ENCODE measurements at places on chromosomes 3 and 15.

GRCh38 chr15:66629817-66630576 is 64.2 kb upstream of the LCTL start:
- no peak for DNase-seq

GRCh38 chr3:188497021-188497420 is 343.1 kb downstream of the LPP start:
- DNase-seq = no peak

DNA sequence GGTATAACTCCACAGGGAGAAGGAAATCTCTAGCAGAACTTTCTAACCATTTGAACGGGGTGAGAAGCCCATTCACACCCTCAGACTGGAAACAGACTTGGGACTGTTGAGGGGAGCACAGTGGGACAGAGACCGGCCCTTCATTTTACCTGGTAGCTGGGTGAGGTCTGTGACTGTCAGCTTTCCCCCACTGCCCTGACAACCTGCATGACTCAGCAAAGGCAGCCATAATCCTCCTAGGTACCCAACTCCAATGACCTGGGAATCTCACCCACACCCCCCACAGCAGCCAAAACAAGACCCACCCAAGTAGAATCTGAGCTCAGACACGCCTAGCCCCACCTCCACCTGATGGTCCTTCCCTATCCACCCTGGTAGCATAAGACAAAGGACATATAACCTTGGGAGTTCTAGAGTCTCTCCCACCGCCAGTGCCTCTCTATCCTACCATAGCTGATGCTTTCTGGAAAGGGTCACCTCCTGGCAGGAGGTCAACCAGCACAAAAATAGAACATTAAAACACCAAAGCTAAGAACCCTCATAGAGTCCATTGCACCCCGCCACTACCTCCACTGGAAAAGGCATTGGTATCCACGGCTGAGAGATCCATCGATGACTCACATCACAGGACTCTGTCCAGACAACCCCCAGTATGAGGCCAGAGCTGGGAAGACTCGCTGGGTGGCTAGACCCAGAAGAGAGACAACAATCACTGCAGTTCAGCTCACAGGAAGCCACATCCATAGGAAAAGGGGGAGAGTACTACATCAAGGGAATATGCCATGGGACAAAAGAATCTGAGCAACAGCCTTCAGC is 28.0 kb downstream of the SENP7 start:
- no peak for DNase-seq

DNA sequence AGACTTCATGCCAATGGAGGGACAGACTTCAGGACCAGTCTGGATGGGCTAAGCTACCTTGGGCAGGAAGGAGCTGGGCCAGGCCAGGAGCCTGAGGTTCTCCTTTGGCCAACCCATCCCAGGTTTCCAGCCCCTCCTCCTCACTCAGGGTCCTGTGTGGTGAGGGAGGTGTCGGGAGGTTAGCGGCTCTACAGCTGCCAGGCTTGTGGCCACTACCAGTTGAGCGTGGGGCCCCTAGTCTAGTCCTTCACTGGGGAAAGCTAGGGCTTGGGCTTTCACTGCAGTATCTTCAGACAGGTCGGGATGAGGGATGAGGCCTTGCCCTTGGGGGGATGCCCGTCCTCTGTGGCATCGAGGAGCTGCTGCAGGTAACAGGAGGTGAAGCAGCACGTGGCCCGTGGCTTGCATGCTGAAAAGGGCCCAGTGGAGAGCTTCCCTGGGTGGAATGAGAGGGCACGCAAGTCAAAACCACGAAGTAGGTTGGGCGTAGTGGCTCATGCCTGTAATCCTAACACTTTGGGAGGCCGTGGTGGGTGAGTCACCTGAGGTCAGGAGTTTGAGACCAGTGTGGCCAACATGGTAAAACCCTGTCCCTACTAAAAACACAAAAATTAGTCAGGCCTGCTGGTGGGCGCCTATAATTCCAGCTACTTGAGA is 8.5 kb upstream of the FANCD2 start:
- DNase-seq = no peak

- no peak for DNase-seq
These were observed 29.0 kb upstream of the TBC1D5 start for GRCh38 chr3:17771177-17772017.

DNA sequence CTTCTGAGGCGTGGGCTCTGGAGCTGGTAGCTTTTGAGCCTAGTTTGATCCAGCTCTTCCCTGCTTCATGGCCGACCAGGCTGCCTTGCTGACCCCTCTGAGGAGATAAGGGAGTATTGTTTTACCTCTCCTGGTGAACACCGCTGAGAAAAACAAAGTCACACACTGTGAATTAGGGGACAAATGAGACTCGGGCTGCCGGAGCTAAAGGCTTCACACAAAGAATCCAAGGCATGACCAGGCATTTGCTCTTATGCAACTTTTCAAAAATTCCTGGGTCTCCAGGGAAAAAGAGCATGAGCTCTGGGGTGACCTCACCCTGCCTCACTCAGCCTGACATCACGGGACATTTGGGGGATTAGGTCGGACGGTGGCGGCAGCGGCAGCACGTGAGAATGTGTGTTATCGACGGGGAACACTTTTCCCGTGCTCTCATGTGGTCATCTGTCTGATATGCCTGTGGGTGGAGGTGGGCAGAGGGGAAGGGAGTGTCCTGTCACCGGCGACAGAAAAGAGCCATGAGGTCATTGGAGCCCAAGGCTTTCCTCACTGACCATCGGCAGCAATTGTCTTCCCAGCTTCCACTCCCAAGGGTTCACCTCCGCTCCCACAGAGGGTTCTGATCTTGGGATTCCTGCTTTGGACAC is 61.0 kb downstream of the TMEM44 start:
- DNase-seq = no peak

GRCh38 chr3:139107424-139108252 is 62.9 kb upstream of the PRR23C start:
- DNase-seq = no peak

DNA sequence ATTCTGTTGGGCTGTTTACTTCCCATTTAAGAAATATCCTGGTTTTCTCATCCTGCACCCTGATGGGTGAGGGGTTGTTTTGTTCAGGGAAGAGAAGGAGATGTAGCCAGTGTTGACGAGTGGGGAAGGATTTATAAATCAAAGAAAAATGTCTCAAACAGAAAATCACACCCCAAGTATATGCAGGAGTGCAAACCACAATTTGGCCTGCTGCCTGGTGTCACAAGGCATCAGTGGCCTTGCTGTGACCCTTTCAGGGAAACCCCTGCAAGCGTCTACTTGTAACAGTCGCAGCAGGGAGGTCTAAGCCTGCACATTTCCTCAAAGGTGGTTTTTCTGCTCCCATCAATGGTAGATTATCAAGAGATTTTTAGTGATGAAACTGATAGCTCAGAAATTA is 132.6 kb upstream of the LRRN1 start:
- DNase-seq = no peak

GRCh38 chr3:146884721-146885120 is 279.6 kb upstream of the PLSCR5 start:
- DNase-seq = no peak

GRCh38 chr3:112685420-112685819 is 44.5 kb upstream of the CCDC80 start:
- DNase-seq = no peak

- no peak for DNase-seq
These were observed 41.1 kb upstream of the SKOR1 start for GRCh38 chr15:67784090-67784781.

GRCh38 chr3:196235452-196236122 is 19.3 kb downstream of the SLC51A start:
- DNase-seq = no peak

DNA sequence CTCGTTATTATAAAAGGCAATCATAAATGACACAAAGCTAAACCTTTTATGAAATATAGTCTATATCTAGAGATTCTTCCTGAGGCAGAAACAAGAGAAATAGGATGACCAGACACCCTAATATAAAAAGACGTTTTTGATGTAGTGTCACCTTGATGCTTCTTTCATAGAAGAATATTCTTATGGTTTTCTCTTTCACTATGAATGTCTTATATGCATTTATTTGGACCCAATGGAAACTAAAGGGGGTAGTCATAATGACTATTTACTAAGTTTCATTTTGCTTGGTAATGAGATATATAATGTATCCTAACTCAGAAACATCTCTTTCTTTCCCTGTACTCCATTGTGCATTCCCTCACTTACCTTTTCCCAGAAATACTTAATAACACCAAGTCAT is 393.9 kb downstream of the RAP2B start:
- DNase-seq = no peak

DNA sequence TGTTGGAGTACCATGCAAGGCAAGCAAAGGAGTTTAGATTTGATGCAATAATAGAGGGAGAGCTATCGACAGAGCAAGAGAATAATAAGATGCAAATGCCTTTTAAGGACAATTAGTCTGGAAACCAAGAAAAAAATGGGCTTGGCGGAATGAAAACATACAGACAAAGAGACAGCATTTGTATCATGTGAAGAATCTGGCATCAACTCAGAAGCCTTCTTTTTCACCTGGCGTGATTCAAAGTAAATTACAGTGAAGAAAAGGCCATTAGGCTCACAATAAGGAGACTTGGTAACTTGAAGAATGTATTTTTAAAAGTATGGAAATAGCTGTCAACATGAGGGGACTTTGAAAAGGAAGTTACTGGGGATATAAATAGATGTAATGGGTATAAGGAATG is 521.2 kb upstream of the GOLIM4 start:
- DNase-seq = no peak

DNA sequence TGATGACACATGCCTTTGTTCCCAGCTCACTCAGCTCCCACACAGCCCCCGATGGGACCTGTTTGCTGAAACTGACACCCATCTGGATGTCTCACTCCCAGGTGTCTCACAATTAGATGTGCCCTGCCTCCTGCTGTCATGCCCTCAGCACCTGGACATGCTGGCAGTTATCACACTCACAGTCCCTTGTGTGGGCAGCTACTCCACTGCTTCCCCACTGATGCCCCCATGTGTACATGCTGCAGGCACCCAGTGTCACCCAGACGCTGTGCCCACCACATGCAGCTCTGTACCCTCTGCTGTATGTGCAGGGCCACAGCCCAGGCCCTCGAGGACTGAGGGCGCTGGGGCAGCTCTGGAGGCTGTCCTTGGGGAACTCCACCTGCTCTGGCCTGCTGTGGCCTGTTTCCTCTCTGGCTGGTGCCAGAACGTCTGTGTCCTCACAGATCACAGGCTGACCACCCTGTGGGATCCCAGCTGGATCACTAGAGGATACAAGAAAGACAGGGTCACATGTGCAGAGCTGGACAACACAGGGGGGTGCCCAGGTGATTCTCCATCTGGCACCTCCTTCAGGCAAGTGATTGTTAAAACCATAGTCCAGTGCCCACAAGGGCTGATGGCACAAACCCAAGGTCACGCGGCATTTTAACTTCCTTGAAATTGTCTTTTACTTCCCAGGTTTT is 14.0 kb downstream of the C3orf22 start:
- no peak for DNase-seq

DNA sequence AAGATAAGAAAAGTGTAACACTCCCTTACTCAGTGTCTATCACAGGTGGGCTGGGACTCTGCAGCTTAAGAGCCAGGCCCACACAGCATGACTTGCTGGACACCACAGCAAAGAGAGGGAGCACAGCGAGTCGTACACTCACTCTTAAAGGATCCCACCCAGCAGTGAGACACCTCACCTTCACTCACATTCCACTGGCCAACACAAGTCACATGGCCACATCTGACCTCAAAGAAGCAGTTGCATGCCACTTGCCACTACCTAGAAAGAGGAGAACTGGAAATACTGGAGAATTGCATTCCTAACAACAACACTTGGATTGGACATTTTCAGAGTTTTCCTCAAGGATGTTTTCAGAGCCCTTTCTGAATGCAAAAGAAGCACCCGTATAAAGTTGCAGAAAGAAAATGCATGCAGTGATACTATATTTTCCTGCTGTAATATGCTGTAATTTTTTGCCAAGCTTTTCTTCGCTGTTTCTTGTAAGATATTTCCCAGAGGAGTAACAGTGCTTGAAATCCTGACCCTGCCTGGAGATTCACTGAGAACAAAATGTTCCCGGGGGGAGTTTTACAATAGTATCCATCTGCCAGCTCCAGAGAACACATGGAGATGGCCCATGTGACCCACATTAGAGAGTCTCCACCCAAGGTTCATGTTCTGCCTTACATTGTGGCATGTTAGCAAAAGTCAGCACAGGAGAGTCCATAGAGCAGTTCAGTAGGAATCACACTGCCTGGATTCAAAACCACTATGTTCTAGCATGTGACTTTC is 42.2 kb downstream of the TRIM42 start:
- DNase-seq = no peak

GRCh38 chr3:145959457-145960088 is 201.4 kb downstream of the PLOD2 start:
- DNase-seq = no peak

GRCh38 chr15:33358306-33358705 is 47.5 kb downstream of the RYR3 start:
- DNase-seq = no peak

DNA sequence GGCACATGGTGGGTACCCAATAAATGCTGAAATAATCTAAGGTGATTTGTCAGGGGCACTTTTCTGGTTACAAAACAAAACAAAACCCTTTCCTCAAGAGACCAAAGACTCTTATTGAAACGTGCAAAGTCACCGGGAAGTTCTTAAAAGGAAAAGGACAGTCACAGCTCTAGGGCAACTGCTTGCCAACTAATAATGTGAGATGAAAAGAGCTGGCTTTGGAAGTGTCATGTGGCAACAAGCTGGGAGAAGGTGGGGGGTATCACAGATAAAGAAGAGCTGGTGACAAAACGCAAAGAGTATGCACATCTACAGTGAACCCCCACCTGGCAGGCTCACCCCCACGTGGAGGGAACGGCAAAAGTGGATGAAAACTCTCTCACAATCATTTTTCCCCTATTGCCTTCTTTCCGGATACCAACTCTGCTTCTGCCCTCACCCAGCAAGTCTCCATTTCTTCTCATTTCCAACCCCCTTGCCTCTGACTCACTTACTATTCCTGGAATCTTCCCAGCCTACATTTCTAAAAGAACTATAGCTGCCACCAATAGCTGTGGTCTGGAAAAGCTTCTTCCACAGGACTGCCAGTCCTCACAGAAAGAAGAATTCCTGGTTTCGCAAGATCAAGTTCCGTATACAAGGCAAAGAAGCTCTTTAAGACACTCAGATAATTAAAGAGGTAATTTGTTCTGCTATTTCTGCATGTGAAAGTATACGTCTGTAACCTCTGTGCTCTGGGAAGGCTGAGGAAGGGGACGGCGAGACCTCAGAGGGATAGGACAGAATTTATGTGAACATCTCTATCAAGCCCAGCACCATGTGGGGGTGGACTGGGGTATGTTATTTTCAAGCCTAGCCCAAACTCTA is 21.8 kb upstream of the ANPEP start:
- no peak for DNase-seq

DNA sequence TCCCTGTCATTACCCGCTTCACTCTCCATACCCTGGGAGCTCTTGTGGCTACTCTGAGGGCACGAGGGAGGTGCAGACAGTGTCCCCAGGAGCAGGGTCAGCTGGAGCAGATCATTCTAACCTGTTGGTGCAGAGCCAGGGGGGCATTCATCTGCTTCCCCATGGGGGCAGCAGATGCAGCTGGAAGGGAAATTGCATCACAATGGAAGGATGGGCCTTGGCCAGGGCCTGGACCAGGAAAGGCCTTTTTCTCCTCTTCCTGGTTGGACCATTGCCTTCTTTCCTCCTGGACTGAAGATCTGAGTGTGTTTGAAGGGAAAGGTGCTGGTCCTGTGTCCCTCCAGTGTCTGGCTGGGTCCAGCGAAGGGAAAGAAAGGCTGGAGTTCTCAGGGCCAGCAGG is 55.7 kb downstream of the EPHB1 start:
- DNase-seq = no peak

GRCh38 chr3:117586161-117586560 is 876.6 kb downstream of the TUSC7 start:
- DNase-seq = no peak

GRCh38 chr3:4794331-4794730 is 184.9 kb upstream of the BHLHE40 start:
- no peak for DNase-seq
